ENCODE measurements at places on chromosomes 12 and 14. TPM values are rescaled to one million over a fixed set of nuclear protein-coding genes. Genes with fewer than 3 reads are reported as not detected.

GRCh38 chr12:124940393-124941169, 26.1 kb upstream of the UBC start:
- DNase-seq = peak; percentile 85

DNA sequence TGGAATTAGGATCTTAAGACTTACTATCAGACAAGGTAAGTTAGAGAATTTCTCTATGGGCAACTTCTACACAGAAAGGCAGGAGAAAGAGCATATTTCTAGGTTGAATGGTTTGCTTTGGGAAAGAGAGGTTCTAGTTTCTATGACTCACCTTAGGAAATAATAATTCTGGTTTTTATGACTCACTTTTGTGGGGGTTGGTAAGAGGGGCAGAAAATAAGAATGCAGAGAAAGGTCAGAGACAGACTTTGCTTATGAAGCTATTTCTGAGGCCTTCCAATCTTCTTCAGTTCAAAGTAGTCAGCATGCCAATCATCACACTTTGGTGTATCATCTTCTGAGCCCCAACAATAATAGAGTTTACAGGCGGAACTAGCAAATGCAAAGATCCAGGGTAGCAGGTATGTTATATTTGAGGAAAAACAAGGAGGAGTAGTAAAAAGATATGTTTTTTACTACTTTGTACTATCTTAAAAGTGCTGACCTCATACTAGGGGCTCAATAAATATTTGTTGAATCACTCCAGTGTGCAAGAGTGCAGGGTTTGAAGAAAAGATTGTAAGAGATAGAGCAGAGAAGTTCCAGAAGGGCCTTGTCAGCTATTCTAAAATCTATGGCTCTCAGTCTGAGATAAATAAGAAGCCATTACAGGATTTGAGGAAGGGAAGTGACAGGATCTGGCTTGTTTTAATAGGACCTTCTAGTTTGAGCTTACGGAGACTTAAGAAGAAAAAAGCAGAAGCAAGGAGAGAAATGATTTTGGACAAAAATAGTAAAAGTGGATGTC, 56.7 kb upstream of the LRFN5 start:
- no peak for DNase-seq

DNA sequence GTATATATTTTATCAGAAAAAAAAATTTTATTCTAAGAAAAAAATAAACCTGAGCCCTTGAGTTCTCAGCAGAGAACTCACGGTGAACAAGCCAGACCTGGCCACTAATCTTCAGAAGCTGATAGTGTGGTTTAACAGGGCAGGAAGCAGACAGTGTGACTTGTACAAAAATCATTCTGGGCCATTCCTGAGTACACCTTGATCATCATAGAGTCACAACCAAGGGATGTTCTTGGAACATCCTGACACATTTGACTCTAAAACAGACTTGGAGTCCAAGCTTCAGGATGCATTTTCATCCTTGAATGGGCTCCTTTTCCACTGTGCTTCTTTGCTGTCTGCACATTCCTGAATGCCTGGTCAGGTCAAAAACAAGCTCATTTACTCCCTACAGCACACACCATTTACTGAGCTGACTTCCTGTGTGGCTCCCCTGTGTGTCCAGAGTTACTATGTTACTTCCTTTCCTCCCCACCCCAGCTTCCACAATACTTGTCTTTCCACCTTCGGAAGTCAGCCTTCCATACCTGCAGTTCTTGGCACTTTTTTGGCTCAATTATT, 112.0 kb downstream of the ANO6 start:
- no peak for DNase-seq

Gene KRT6A
- total RNA-seq = 41.6 TPM

Data from type B pancreatic cell (in vitro differentiated cells).